Hematopoietic multipotent progenitor cell treated with erythropoietin and hydrocortisone succinate and interleukin-3 and kit ligand, for 17 days (in vitro differentiated cells): ENCODE measurements at places on chromosomes 16 and 17.

- no peak for DNase-seq
Measured at GRCh38 chr17:55772086-55772485, 21.2 kb downstream of the PCTP start.

GRCh38 chr16:84396537-84397008, 28.2 kb downstream of the ATP2C2 start:
- no peak for DNase-seq

DNA sequence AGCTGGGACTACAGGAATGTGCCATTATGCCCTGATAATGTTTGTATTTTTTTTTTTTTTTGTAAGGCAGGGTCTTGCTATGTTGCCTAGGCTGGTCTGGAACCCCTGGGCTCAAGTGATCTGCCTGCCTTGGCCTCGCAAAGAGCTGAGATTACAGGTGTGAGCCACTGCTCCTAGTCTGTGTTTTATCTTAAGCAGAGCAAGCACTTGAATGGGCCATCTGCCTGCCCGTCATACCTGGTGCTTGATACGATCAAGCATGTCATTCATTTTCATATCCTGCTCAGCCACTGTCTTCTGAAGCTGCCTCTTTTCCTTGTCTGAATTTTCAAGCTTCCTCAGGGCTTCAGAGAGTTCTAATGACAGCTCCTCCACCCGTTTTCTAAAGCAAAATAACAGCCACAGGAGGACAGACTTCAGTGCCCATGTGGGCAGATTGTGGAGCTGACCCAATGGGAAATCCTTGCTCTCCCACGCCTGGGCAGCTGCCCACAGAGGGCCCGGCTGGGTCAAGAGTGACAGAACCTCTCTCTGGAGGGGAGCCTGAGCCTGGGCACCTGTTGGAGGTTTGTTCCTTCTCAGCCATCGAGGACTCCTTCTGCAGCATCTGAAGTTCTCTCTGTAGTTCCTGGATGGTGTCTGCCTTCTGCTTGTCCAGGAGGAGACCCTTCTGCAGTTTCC, 36.5 kb downstream of the DHX38 start:
- DNase-seq, result no peak

DNA sequence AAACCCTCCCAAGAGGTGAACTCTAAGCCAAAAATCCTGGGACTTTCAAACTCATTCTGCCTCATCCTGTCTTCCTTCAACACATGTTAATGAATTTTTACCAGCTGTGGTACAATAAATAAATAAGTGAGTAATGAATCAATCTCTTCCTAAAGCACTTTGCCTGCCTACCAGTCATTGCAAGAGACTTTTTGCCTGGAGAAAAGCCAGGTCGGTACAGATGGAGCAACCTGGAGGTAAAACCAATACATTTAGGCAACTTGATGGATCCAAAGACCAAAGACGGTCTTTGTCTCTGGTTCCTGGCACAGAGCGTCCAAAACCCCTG, 324.2 kb downstream of the PMP22 start:
- no peak for DNase-seq

DNA sequence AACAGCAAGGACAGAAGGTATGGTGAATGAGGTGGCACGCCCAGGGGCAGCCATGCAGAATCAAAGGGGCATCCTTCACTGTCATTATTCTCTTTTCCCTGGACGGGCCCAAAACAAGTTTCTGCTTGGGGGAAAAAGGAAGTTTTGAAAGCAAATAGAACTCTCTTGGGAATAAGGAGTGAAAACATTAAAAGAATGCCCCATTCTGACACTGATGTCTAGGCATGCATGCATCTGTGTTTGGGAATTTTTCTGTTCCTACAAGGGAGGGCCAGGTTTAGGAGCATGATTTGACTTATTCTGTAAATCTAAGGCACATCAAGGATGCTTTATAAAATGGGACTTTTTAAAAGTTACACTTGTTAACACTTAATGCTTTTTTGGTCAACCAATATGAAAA, 34.3 kb upstream of the SLC12A3 start:
- no peak for DNase-seq

- no peak for DNase-seq
Measured at GRCh38 chr17:83132251-83133081, 53.1 kb downstream of the METRNL start.

DNA sequence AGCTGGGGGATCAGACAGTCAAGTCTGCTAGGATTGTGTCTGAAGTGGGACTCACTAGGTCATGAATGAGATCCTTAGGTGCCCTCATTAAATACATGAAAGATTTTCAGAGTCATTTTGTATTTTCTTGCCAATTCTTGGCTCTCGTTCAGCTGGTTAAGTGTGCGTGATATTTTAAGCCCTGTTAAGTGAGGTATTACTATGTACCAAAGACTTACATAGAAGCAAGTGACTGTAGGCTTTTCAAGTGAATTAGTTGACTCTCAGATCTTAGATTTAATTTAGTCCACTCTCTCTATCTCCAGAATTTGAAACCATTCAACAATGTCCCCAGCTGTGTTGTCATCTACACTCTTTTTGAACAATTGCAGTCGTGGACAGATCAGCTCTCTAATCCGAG, 219.4 kb downstream of the FOXL1 start:
- no peak for DNase-seq

- DNase-seq, result peak; percentile 70
Measured at GRCh38 chr17:2054512-2055291, at the start of gene HIC1. Gene HIC1, plus strand, starts transcription at chr17:2055103. Its CDS starts 1,588 bp downstream, at chr17:2056691.

- DNase-seq, result no peak
Measured at GRCh38 chr17:80888276-80889160, 103.1 kb upstream of the CHMP6 start.

DNA sequence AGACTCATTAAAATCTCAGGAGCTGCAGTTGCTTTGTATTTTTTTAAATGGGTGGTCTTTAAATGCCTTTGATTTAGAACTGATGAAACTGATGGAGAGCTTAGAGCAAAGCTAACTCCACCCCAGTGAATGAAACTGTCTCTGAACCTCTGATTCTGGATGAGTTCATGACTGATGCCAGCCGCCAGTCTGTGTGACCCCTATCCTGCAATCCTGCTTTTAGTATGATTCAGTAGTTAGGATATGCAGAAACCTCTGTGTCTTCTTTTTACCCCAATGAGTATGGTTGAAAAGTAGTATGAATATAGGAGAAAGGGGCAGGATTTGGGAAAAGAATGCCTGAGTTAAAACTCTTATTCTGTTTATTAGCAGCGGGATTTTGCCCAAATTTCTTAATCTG, 12.3 kb upstream of the SALL1 start:
- DNase-seq, result no peak

DNA sequence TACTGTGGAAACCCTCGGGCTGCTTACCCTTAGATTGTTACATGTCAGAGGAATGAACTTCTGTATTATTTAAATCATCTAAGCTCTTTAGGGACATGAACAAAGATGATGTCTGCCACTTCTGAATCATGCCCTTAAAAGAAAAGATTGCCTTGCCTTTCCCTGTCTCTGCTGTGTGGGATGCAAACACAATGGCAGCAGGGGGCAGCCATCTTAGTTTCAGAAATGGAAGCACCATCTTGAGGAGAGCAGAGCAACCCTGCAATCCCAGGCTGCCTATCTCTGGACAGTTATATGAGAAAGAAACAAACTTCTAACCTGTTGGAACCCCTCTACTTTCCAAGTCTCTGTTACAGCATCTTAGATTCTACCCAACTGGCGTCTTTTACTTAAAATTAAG, 16.7 kb upstream of the HLF start:
- DNase-seq, result no peak

DNA sequence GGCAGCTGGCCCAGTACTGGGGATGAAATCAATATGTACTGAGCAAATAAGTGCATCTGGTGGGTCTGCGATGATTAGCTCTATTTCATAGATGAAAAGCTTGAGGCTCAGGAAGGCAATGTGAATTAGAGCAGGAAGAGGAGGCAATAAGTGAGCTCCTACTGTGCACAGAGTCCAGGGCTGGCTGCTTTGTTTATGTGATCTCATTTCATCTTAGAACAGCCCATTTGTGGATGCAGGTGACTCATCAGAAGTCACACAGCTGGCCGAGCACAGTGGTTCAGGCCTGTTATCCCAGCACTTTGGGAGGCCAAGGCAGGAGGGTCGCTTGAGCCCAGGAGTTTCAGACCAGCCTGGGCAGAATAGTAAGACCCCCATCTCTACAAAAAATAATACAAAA, 7.1 kb downstream of the TMEM114 start:
- no peak for DNase-seq

DNA sequence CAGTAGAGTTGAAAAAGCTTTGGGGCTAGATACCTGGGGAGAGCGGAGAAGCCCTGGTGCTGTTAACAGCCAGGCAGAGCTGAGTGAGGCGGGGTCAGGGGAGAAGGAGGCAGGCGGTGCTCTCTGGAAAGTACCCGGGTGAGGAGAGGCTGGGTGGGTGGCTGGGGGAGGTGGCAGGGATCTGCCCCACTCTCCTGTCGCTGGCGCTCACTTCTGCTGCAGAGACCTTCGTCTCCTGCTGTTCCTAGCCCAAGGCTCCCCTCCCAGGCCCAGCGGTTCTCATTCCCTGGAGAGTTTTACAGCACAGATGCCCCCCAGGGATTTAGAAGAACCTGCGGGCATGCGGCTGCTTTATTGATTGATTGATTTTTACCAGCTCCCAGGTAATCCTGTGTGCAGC, 302.8 kb downstream of the IRF8 start:
- DNase-seq, result no peak

- DNase-seq, result no peak
Measured at GRCh38 chr17:78343187-78343542, 16.7 kb downstream of the SOCS3 start.

DNA sequence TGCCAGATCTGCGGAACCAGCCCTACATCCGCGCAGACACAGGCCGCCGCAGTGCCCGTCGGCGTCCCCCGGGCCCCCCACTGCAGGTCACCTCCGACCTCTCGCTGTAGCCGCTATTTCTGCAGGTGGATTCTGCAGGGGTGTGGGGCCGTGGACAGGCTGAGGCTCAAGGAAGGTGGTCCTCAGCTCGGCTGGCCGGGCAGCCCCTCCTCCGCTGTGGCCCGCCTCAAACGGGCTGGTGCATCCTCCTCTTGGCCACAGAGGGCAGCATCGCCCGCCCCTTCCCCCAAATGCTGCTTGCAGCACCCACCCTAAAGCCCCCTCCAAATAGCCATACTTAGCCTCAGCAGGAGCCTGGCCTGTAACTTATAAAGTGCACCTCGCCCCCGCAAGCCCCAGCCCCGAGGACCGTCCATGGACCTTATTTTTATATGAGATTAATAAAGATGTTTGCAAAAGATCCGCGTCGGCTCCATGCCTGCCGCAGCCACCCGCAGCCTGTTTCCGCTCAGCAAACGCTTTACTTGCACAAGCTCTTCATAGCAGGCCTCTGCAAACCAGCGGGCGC, 14.9 kb downstream of the SPATA32 start:
- no peak for DNase-seq

DNA sequence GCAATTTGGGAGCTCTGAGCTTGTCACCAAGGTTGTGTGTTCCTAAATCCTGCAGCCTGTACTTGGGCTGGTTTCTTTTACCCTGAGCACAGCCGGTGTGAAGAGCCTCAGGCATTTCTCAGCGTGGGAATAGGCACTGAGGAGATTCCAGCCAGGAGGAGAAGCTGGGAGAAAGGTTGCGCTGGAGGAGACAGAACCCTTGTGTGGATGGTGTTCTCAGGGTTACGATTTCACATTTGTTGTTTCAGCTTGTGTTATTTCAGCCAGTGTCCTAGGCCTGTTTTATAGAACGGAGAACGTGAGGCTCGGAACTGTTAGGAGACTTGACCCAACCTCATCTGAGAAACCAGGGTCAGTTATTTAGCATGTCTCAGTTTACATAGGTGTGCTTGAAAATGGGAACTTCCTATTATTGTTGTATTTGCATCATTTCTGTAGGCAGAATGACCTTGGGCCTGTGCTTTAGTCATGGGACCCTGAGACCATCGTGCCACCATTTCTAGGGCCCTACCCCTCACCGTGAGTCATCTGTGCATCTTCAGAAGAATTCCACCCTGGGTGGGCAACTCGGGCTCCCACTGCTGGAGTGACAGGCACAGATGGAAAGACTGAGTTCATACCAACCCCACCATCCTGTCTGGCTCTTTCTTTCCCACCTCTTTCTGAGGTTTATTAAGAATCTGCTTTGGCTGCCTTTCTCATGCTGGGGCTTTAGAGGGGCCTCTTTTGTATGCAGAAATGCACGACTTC, 134.9 kb downstream of the MSI2 start:
- no peak for DNase-seq

- DNase-seq, result no peak
Measured at GRCh38 chr17:64065161-64065560, 44.7 kb upstream of the ICAM2 start.

- no peak for DNase-seq
Measured at GRCh38 chr16:29821643-29822115, 1.4 kb downstream of the MVP start.

DNA sequence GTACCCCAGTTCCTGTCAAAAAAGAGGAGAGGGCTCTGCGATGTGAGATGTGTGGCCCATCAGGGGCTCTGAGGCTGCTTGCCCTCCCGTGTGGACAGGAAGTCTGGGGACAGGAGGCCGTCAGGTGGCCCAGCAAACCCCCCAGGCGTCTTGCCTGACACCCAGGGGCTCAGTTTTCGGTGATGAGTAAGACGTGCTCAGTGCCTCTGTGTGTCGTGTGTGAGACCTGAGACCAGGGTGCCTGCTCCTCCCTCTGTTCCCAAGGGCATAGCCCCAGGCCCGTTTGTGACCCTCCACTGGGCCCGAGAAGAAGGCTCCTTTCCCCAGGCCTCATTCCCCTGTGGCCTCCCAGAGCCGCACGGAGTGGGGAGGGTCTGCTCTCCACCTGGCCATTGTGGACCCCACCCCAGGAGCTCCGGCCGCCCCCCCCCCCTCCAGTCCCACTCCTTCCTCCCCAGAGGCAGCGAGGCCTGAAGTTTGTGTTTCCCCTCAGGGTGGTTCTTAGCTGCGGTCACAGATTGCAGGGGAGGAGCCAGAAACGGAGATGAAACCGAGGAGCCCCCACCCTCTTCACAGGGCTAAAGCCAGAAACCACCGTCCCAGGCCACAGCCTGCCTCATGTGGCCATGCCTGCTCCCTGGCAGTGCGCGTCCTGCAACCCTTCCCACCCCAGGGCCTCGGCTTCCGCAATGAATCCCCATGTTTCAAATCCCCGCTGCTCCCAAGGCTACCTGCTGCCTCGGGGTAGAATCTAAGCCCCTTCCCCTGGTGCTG, 4.9 kb upstream of the ACTG1 start:
- no peak for DNase-seq

DNA sequence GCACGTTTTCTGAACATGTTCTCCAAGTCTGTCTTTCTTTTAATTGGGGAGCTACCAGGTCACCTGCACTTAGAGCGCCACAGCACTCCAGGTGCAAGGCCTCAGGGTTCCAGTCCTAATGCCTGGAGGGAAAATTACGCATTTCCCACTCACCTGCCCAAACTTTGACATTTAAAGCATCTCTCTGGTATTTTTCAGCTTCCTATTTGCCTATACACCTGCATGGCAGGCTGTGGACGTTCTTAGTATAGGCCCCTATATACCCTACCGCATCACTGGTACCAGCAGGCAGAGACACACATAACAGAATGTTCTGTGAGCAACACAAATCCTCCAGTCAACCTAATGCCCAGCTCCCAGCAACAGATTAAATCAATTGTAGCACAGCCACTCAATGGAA, 213.3 kb downstream of the MRTFB start:
- DNase-seq, result no peak
